ENCODE measurements at places on chromosomes 16 and 17.
A peak's percentile ranks its signal among the peaks of the same experiment; 100 is the strongest.

DNA sequence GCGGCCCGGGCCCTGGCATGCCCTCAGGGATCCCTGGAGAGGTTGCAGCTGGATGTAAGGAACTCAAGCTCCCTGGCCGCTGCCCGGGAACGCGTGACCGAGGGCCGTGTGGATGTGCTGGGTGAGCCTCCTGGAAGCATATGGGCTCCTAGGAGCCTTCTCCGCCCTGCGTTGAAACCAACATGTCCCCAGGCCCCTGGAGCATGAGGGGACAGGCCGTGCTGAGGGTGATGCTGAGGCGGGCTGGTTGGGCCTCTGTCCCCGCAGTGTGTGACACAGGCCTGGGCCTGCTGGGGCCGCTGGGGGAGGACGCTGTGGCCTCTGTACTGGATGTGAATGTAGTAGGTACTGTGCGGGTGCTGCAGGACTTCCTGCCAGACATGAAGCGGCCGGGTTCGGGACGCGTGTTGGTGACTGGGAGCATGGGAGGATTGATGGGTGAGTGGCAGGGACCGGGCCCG is 5.7 kb upstream of the HSD17B1 start:
- no peak for DNase-seq

- peak; percentile 66 for DNase-seq
Observed at GRCh38 chr17:74442670-74443515, 11.0 kb downstream of the GPRC5C start.

DNA sequence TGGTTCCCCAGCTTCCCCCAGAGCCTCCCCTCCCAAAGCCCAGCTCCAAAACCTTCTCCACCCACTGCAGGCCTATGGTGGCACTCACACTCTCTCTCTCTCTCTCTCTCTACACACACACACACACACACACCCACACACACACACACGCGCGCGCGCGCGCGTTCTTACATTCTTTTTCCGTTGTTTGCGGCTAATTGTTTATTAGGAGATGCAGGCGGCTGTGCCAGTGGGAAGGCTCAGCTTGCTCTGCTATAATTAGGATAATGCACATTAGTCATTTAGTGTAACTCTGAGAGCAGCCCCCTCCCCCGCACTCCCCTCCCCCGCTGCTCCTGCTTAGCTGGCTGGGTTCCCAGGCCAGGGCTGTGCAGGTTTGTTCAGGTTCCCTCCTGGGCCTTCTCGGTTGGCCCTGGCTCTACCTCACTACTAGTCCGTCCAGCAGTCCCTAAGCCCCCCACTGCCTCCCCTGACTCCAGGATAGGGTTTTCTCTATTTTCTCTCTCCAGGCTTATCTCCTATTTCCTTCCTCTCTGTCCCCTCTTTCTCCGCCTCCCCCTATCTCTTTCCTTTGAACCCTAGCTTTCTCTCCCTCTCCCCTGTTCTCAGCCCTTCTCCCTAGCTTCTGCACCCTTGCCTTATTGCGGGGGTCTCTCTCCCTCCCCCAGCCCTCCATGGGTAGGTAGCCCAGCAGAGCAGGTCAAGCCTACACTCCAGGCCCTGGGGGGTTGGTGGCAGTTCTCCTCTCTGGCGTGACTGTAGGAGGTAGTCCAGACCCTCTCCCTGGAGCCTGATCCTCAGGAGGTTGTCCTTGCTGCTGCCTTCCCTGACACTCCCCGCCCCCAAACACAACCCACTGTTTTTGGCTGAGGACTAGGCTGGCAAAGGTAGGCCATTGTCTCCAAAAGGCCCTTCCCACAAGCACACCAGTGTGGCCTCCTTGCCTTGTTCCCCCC is 34.0 kb downstream of the TMEM132E start:
- peak; percentile 59 for DNase-seq

DNA sequence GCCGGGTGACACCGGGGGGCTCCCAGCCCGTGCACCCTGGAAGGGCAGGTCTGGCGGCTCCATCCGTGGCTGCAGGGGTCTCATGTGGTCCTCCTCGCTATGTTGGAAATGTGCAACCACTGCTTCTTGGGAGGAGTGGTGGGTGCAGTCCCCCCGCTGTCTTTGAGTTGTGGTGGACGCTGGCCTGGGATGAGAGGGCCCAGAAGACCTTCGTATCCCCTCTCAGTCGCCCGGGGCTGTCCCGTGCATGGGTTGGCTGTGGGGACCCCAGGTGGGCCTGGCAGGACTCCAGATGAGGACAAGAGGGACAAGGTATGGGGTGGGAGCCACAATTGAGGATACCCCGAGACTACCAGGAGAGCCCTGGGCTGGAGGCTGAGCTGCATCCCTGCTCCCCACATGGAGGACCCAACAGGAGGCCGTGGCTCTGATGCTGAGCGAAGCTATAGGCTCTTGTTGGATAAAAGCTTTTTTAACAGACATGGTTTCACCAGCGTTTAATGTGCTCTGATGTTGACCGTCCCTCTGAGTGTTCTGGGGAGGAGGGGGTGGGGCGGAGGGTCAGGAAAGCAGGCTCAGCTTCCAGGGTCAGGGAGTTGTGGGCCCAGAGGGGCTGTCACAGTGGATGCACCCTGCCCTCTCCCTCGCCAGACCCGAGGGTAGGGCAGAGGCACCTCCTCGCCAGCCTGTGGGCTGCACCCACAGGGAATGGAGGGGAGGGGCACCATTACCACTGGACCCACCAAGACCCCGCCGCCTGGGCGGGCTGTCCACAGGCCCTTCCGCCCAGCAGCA is 5.4 kb downstream of the SPATA2L start:
- no peak for DNase-seq

GRCh38 chr17:68501074-68501473 is 11.2 kb upstream of the PRKAR1A start:
- no peak for DNase-seq
